Esophagus squamous epithelium (tissue), 5 donors: ENCODE measurements at places on chromosomes 16 and 17.

DNA sequence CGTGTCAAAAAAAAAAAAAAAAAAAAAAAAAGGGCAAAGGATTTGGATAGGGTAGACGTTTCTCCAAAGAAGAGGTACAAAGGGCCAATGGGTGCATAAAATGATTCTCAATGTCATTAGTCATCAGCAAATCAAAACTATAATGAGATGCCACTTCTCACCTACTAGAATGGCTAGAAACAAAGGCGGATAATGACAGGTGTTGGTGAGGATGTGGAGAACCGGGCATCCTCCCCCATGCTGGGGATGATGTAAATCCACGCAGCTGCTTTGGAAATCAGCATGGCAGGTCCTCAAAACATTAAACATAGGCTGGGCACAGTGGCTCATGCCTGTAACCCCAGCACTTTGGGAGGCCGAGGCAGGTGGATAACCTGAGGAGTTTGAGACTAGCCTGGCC is 9.4 kb downstream of the ITGAX start:
- no peak for DNase-seq

- DNase-seq, result no peak
Measured at GRCh38 chr16:55944377-55944802, 69.2 kb upstream of the CES5A start.

GRCh38 chr16:60295451-60295850 is 1561.3 kb upstream of the GOT2 start:
- DNase-seq, result no peak

DNA sequence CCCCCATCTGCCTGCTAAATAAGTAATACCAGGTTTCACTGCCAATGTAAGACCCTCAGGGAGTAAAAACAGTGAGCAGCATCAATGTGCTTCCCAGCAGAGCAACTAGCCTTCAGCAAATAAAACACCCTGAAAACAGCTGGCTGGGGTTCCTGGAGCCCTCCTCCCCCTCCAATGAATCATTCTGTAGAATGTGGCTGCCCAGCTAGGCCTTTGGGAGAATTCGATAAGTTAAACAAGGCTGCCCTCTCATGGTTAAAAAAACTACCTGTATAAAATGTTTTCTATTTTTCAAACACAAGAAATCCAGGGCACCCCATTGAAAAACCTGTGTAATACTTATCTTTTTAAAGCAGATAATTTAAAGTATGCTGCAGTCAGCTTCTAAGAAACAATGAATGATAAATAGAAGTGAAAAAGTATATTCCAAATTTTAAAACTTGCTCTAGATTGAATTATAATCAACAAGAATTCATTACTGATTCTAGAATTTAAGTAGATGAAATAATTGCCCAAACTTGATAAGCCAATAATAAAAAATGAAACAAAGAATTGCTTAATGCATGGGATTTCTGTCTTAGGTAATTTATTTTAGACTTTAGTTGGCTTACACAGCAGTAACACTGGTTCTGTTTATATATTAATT is 9.4 kb upstream of the TOM1L1 start:
- no peak for DNase-seq

- no peak for DNase-seq
Measured at GRCh38 chr17:47956791-47957590, 692 bp downstream of the PRR15L start.

DNA sequence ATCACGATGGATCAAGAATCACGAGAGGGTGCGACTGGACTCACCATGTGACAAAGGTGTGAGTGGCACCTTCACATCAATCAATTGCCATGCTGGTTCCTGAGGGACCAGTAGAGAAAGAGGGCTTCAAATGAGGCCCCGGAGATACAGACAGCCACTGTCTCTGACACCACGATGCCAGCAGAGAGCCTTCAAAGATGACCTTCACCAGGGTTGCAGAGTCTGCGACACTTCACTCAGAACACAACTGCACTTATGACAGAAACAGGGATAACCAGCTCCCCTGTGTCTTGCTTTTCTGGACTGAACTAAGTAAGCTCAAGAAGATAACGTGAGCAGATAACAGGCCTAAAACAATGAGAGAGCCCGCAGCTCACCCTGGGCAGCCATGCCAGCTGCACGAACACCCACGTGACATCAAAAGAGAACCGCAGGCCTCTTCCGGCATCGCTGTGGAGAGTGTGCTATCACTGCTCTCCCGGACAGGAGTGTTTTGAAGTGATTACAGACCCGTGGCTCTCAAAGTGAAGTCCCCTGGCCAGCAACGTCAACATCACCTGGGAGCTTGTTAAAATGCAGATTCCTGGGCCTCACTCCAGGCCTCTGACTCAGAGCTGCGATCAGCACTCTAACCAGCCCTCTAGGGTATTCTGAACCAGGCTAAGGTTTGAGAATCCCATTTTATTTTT is 36.4 kb downstream of the KLHDC4 start:
- no peak for DNase-seq

- no peak for DNase-seq
Measured at GRCh38 chr16:84778720-84779119, 41.1 kb upstream of the CRISPLD2 start.

DNA sequence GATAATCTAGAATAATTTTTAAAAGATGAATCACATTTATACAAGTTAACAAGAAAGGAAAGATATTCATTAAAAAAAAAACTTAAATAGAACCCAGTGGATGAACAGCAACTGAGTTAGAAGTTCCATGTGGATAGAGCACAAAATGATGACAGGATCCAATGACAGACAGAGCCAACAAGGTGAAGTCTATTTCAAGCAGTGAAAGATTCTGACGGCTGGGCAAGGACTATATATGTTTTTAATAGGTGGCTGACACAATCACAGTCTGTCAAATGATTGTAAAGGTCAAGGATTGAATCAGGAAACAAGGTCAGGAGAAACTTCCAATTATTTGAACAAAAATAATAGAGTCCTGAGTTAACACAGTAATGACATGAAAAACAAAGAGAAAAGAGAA is 1460.0 kb upstream of the CDH8 start:
- no peak for DNase-seq

- no peak for DNase-seq
Measured at GRCh38 chr17:52995881-52996280, 826.8 kb upstream of the KIF2B start.

- DNase-seq, result no peak
Measured at GRCh38 chr17:45006927-45007461, 38.9 kb upstream of the C1QL1 start.

GRCh38 chr16:12531937-12532336 is 271.8 kb downstream of the CPPED1 start:
- no peak for DNase-seq

DNA sequence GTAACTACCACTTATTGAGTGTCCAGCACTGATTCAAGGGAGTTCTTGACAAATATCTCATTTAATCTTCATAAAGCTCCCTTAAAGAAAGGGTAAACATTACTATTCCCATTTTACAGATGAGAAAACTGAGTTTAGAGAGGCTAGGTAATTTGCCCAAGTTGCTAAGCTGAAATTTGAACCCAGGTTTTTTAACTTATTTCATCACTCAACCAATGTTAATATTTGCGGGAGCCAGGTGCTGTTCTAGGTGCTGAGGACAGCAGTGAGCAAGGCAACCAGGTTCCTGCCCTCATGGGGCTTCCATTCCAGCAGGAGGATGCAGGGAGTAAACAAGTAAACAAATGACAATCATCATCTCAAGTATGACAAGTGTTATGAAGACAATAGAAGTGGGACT is 104.0 kb upstream of the LHX1 start:
- no peak for DNase-seq

- no peak for DNase-seq
Measured at GRCh38 chr17:21297026-21297520, 12.6 kb downstream of the MAP2K3 start.

GRCh38 chr17:43416998-43417890 is 18.5 kb downstream of the ARL4D start:
- DNase-seq, result no peak

DNA sequence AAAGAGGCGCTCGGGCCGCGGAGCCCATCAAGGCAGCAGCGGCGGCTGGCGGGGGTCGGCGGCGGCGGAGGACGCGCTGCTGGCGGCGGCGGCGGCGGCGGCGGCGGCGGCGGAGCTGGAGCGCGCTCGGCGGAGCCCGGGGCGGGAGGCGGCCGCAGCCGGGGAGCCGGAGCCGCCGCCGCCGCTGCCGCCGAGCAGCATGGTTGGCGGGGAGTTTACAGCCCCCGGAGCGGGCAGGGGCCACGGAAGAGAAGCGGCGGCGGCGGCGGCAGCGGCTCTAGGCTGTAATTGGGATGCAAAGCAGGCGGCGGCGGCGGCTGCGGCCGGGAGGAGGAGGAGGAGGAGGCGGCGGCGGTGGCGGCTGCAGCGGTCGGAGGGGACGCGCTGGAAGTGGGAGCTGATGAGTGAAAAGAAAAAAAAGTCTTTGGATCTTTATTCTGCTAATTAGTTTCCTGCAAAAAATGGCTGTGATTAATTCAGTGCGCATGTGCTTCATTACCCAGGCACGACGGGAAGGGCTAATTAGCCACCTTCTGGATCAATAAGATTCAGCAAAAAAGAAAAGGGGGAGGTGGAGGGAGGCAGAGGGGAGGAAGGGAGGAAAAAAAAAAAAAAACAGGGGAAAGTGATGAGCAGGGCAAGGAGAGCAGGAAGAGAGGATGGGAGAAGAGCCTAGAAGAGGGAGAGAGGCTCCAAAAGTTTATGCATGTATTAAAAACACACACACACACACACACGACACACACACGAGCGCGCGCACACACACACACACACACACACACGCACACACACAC is 10.9 kb upstream of the ZFHX3 start:
- no peak for DNase-seq

- no peak for DNase-seq
Measured at GRCh38 chr17:82686366-82687324, 11.9 kb downstream of the RAB40B start.

GRCh38 chr16:84324434-84325262 is 30.0 kb downstream of the WFDC1 start:
- no peak for DNase-seq

- DNase-seq, result no peak
Measured at GRCh38 chr17:64102627-64103390, 27.1 kb downstream of the ERN1 start.

GRCh38 chr17:77488531-77489238 is 347.9 kb downstream of the SEC14L1 start:
- DNase-seq, result no peak

DNA sequence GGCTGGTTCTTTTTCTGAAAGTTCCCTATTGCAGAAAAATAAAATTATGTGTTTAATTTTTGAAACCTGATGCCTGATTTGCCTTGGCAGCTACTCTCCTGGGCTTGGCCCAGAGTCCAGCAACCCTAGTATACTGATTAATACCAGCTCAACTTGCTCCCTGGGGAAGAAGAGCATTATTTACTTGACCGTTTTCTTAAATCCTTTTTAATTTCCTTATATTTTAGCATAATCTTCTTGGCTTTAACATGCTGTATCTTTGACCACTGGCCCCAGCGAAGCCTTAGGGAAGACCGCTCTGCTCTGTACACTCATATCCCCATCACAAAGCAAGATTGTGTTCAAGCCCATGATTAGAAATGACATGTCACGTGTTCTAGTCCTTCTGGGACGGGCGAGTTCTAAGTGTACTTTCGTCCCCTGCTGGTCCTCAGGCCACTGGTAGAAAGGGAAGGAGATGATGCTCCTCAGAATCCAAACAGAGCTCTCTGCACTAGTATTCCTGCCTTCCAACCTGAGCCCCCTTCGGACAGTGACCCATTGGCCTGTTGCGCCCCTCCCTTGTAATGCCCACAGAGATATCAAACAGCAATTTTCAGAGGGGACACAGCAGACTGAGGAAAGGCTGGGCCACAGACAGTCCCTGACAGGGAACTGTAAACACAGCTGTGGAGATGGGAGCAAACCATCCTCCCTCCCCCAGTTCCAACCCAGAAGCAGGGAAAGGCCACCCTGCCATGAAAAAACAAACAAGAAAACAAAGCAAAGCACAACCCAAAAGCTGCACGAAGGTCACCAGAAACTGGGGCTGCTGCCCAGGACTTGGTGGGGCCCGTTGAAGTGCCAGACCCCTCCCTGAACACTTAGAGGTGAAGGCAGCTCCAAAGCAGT is 4.3 kb upstream of the EZH1 start:
- no peak for DNase-seq

- DNase-seq, result no peak
Measured at GRCh38 chr17:80941171-80941570, 50.5 kb upstream of the CHMP6 start.

DNA sequence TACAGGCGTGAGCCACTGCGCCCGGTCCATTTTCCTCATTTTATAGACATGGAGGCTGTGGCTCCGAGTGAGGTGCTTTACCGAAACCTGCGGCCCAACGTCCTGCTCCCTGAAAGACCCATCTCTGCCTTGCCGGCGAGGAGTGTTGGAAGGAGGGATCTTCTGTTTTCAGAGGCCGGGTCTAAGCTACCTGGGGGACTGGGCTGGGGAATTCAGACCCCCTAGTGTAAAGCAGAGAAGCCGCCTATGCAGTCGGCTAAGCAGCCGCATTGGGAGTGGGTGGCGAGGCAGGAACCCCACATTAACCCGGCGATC is 16.3 kb downstream of the MEOX1 start:
- no peak for DNase-seq

GRCh38 chr17:38959508-38959907 is 7.7 kb downstream of the FBXO47 start:
- no peak for DNase-seq

GRCh38 chr17:64263000-64263766 is at the start of gene TEX2:
Gene TEX2, minus strand, starts transcription at chr17:64263260. Its CDS starts 49,043 bp downstream, at chr17:64214217.
- peak; percentile 29 for DNase-seq

DNA sequence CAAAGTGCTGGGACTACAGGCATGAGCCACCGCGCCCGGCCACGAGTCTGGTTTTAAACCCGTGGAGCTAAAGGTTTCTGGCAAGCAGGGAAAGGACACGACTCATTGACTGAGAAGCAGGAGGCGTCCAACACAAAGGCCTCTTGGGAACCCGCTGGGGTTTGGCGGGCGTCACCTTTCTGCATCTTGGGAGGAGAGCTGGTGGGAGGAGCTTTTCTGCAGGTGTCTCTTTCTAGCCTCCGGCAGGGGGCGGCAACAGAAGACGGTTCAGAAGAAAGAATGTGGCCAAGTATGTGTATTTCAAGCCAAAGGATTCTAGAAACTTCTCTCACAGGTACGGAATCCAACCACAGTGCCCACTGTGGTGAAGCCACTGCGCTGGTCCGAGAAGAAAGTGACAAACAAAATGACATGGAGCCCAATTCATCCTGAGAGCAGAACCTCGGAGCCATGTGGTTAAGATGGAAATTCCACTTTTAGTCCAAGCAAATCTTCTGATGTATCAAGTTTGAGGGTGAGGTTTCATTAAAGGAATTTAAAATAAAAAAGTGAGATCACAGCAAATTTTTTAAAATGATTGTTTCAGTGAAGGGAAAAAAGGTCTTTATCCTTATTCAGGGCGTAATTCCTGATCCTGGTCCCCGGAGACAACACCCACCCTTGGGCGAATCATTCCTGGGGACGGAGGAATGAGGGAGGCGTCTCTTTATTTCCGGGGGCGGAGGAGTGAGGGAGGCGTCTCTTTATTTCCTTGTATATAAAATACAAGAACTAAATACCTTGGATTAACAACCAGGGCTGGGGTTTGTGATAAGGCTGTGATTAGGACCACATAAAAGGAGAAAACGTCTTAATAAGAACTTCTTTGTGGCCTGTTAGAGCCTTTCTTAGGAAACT is 97.6 kb downstream of the MRM3 start:
- no peak for DNase-seq

GRCh38 chr16:89545831-89546574 is 14.5 kb upstream of the RPL13 start:
- no peak for DNase-seq
